ENCODE measurements at places on chromosomes 2 and 18. TPM values are rescaled to one million over a fixed set of nuclear protein-coding genes. Genes with fewer than 3 reads are reported as not detected.

The GPR55 gene
- 3.8 TPM for total RNA-seq

The REG3G gene
- total RNA-seq = not detected

The PTGR3 gene
- 25.1 TPM for total RNA-seq

The HADHB gene
- total RNA-seq = 46.3 TPM

- no peak overlapping the region for H3K4me3 ChIP-seq
- no peaks in the 10 kb centered on the region for H3K27me3 ChIP-seq
- peaks cover 18% of the 10 kb centered on the region for H3K4me1 ChIP-seq
- no peaks in the 10 kb centered on the region for H3K36me3 ChIP-seq
- H3K27ac ChIP-seq = peak overlapping the region; percentile 6
These were observed 88.4 kb upstream of the AFF3 start for GRCh38 chr2:100230754-100231153.

- H3K36me3 ChIP-seq = no peaks in the 10 kb centered on the region
- peaks cover 27% of the 10 kb centered on the region for H3K27me3 ChIP-seq
- H3K4me3 ChIP-seq = no peak overlapping the region
- no peak for DNase-seq
- no peaks in the 10 kb centered on the region for H3K4me1 ChIP-seq
- H3K27ac ChIP-seq = no peak overlapping the region
These were observed 28.1 kb downstream of the FAP start for GRCh38 chr2:162215162-162215561.

DNA sequence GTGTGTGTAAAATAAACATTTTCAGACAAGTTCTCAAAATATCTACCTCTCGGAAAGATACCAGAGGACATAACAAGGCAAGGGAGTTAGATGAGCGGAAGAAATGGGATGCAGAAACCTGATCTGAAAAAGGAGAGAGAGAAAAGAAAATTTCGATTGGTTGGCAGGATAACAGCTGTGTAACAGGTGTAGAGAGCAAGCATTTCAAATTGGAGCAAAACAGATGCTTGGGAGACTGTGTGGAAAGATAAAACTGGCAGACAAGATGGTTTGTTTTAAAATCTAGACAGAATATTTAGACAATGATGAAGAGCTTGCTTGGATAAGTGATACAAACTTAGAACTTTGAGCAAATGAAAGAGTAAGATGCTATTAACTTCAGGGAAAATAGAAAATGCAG, 20.2 kb downstream of the CHST9 start:
- no peaks in the 10 kb centered on the region for H3K27me3 ChIP-seq
- H3K4me3 ChIP-seq = no peak overlapping the region
- H3K4me1 ChIP-seq = no peaks in the 10 kb centered on the region
- no peak for DNase-seq
- no peak overlapping the region for H3K27ac ChIP-seq
- H3K36me3 ChIP-seq = no peaks in the 10 kb centered on the region

All from T-helper 17 cell (primary cell).